ENCODE measurements at places on chromosomes 16 and 17.

GRCh38 chr17:71631483-71631882, 489.3 kb upstream of the SOX9 start:
- no peak for DNase-seq

- DNase-seq = peak; percentile 8
Observed at GRCh38 chr16:31876951-31877828, 3.6 kb downstream of the ZNF267 start.

- no peak for DNase-seq
Observed at GRCh38 chr16:12133729-12134128, 157.2 kb downstream of the SNX29 start.

- DNase-seq = no peak
Observed at GRCh38 chr16:695355-696089, 5.3 kb upstream of the WDR24 start.

- no peak for DNase-seq
Observed at GRCh38 chr17:28043296-28043695, 819 bp downstream of the NLK start.

DNA sequence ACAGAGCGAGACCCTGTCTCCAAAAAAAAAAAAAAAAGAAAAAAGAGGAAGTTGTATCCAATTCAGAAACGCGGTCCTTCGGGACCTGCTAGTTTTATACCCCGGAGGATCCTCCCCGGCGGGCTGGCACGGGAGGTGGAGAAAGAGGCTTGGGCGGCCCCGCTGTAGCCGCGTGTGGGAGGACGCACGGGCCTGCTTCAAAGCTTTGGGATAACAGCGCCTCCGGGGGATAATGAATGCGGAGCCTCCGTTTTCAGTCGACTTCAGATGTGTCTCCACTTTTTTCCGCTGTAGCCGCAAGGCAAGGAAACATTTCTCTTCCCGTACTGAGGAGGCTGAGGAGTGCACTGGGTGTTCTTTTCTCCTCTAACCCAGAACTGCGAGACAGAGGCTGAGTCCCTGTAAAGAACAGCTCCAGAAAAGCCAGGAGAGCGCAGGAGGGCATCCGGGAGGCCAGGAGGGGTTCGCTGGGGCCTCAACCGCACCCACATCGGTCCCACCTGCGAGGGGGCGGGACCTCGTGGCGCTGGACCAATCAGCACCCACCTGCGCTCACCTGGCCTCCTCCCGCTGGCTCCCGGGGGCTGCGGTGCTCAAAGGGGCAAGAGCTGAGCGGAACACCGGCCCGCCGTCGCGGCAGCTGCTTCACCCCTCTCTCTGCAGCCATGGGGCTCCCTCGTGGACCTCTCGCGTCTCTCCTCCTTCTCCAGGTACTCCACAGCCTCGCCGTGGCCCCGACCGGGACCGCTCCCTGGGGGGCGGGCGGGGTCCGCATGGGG, at the start of gene CDH3:
CDH3 (plus strand) TSS at position 596 of the 779 bp plus-strand sequence; CDS start at position 666, 70 bp downstream.
- DNase-seq = peak; percentile 76

GRCh38 chr17:14308965-14309879, 8.3 kb downstream of the HS3ST3B1 start:
- DNase-seq = peak; percentile 95

DNA sequence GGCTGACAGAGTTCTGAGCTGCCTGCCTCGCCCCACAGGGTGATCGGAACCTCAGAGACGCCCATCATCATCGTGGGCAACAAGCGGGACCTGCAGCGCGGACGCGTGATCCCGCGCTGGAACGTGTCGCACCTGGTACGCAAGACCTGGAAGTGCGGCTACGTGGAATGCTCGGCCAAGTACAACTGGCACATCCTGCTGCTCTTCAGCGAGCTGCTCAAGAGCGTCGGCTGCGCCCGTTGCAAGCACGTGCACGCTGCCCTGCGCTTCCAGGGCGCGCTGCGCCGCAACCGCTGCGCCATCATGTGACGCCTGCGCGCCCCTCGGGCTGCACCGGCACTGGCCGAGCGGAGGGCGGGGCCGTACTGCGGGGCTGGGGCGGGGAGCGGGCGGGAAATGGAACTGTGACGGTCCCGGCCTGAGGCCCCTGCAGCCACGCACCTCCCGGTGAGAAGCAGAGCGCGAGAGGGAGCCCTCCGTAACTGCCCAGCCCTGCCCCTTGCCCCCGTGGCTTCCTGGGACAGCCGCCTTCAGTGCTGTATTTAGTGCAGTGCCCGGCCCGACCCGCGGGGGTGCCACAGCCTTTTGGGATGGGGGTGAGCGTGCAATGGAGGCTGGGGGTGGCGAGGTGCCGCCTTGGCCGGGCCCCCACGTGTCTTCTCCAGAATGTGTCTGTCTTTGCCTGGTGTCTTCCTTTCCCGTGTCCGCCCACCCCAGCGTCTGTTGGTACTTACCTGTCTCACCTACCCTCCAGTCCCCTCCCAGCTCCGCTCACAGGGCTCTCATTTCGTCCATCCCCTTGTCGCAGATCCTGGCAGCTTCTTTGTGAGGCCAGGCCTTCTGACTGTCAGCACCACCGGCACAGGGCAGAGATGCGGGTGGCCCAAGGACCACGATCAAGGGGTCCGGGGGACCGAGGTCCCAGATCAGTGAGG, 9.8 kb downstream of the RASL10B start:
- peak; percentile 32 for DNase-seq

GRCh38 chr17:77995146-77995852, 36.8 kb downstream of the TNRC6C start:
- no peak for DNase-seq

- peak; percentile 41 for DNase-seq
Observed at GRCh38 chr17:50790618-50791017, 23.3 kb upstream of the ANKRD40CL start.

DNA sequence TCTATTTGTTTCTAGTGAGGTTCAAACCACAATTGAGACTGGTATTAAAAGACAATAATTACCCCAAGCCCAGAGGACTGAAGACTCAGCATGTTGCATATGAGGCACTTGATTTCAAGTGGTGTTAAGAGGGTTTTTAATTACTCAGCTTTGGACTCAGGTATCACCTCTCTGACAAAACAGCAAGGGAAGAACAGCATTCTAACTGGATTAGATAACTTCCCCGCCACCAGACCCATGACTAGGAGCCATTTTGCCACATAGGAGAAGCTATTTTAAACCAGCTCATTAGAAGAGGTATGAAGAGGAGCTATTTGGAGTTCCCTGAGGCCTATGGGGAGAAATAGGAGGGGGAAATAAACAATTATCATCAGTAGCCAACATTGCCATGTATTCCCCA, 226.1 kb upstream of the TOX3 start:
- DNase-seq = no peak

DNA sequence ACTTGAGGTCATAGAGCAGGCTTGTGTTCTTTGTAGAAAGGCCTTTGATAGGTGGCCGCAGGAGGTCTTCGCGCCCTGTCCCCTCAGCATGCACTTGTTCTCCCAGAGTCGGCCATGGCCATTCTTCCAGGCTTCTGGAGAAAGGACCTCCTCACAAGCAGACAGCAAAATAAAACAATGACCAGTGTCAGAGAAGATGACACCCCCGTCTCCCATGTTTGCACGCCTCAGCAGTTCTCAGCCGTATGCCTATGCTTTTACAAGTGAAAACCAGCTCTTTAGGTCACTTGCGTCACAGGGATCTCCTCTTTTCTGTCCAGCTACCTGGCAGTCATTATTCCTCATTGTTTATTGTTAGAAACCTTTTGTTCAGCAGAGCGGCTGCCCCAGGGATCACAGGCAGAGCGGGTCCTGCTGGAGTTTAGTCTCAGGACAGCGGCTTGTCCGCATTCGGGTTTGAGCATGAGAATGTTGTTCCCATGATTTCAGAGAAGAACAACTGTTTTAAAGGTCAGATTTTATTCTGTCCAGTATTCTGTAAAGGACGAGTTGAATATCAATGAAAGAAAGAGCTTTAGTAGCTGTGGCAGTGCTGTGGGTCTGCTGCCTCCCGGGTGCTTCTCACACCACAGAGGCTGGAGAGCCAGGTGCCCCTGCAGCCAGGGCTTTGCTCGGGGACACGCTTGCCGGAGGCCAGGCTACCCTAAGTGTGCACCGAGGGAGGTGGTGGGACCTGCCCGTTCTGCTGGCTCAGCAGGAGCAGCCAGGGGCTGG, 123.9 kb downstream of the RPTOR start:
- DNase-seq = no peak

DNA sequence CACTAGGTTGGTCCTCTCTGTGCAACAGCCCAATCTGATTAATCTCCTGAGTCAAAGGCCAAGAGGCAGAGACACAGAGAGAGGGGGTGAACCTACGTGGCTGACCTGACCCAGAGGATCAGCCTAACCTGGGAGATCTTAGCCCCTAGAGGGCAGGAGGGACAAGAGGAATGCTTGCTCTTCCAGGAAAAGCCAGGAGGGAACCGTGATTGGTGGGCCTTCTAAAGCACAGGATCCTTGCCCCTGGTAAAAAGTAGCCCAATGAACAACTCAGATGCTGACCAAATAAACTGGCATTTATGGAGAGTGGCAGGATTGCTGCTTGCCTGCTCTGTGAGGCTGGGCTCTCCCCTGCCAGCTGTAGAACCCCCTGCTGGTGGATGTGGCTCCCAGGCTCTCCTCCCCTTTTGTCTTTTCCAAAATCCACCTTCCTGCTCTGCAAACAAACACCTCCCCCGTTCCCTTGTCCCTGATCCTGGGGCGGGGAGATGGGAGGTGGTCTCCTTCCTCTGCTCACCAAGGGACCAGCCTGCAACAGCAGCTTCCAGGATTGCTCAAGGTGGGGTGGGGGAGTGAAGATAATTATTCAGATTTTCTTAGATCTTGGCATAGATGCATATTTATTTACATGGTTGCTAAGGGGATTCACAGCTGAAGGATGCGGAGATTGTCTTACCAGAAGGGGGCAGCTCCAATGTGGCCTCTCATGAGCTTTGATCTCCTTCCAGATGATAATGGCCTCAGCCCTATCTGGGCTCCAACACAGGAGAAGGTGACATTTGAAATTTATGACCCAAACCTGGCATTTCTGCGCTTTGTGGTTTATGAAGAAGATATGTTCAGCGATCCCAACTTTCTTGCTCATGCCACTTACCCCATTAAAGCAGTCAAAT, 71.9 kb downstream of the SDR42E1 start:
- peak; percentile 32 for DNase-seq

- DNase-seq = peak; percentile 54
Observed at GRCh38 chr16:31427441-31428278, 500 bp downstream of the COX6A2 start.

GRCh38 chr16:29816694-29817441, 916 bp downstream of the PAGR1 start:
- peak; percentile 70 for DNase-seq

GRCh38 chr16:86566601-86566965, at the start of gene FOXC2:
Gene FOXC2 (plus strand): TSS chr16:86566829. CDS start chr16:86567336, 507 bp downstream.
- DNase-seq = peak; percentile 96

- no peak for DNase-seq
Observed at GRCh38 chr17:43852571-43852970, 5.6 kb downstream of the CD300LG start.

DNA sequence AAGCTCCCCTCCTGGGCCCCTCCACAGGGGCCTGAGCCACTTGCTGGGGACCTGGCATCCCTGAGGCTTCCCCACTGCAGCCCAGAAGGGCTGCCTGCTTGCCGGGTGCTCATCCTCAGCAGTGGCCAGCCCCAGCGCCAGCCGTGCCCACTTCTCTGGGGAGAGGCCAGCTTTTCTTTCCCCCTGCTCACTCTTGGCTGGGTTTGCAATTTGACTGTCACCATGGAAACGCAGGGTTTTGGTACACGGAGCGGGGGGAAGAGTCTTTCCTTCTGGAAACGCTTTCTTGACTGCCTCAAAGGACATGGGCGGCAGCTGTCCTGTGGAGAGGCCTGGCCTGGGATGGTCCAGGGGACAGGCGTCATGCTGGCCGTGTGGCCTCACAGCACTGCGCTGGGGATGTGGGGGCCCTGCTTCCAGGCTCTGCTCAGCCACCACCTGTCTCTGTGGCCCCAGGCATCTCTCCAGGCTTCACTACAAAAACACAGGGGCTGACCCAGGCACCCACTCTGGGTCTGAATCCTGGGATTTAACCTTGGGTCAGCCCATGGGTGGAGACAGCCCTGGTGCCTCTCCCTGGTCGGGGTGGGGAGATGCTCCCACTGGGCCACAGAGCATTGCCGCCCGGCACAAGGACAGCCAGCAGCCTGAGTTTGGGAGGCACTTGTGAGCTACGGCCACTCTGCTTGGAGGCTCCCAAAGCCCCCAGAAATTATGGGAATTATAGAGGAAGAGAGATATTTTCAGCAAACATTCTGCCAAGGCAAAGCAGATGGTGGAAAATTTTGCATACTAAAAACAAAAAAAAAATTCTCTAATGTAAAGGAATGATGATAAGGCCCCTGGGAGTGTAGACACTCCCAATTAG, 45.9 kb upstream of the DOC2B start:
- DNase-seq = peak; percentile 50

- DNase-seq = no peak
Observed at GRCh38 chr16:3781421-3781820, 64.1 kb upstream of the TRAP1 start.

- no peak for DNase-seq
Observed at GRCh38 chr17:36503456-36504155, 17.1 kb downstream of the ZNHIT3 start.

DNA sequence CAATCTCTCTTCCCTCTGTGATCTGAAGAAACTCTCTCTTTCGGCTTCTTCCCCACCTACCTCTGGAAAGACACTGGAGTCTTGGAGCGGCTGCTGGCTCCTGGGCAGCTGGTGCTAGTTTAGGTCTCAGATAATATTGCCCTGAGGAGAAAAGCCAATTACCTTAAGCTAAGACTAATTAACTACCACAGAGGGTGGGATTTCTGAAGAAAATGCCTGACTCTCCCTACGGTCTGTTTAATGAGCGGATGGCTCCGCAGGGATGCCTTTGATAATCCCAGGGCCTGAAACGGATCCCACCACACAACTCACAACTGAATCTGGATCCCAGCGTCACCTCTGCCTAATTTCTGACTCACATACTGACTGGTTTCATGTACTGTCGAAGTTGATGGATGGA, 127.0 kb upstream of the NLRP1 start:
- no peak for DNase-seq

GRCh38 chr17:68462381-68463210, 5.3 kb upstream of the WIPI1 start:
- DNase-seq = peak; percentile 91

GRCh38 chr17:75356260-75356937, 49.1 kb downstream of the GRB2 start:
- DNase-seq = no peak

DNA sequence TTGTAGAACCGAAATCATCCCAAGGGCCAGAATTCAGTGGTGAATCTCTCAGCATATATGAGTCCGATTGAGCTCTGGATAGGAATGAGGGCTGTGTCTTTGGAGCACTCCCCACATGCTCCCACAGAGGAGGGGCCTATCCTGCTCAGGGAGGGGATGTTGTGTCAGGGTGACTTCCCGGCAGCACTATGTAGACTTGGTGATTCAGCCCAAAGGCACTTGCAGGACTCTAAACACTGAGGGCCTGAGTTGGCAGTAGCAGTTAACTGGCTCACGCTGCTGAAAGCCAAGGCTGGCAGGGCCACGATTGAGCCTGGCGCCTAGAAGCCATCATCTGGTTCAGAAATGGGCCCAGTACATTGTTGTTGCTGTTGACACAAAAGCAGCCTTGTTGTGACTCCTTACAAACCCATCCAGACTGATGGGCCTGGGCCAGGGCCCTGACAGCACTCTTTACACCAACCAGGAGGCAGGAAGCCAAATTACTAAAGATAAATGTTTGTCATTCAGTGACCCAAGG, 31.9 kb downstream of the NMT1 start:
- DNase-seq = no peak

Data from lung (tissue), 17 donors.